Hepatocyte (in vitro differentiated cells): ENCODE measurements at places on chromosomes 3 and 15. TPM values are rescaled to one million over a fixed set of nuclear protein-coding genes. Genes with fewer than 3 reads are reported as not detected.

Gene ASB7
- total RNA-seq: 13.7 and 17.5 TPM in 2 replicates

Gene PPP2R3A
- 20.2 and 22.0 TPM in 2 replicates for total RNA-seq

Gene SLC28A2
- 1.5 and 1.8 TPM in 2 replicates for total RNA-seq

Gene CSPG5
- 0.44 and 0.47 TPM in 2 replicates for total RNA-seq

Gene AMIGO3
- total RNA-seq: 0.57 and 0.76 TPM in 2 replicates

Gene PXYLP1
- total RNA-seq: 25.8 and 29.2 TPM in 2 replicates

Gene CASR
- 0.32 and 0.37 TPM in 2 replicates for total RNA-seq

Gene ALG1L2
- total RNA-seq: not detected in 2 replicates

Gene FAM227B
- total RNA-seq: 4.5 and 6.1 TPM in 2 replicates

Gene SCN11A
- total RNA-seq: 3.7 and 3.9 TPM in 2 replicates

Gene LTK
- total RNA-seq: 0.83 and 1.6 TPM in 2 replicates

Gene CAPN3
- total RNA-seq: 15.6 and 21.1 TPM in 2 replicates

Gene TGM5
- total RNA-seq: not detected in 2 replicates

Gene KY
- total RNA-seq: 0.76 and 1.6 TPM in 2 replicates

Gene COL7A1
- total RNA-seq: 5.7 and 17.4 TPM in 2 replicates

Gene THBS1
- total RNA-seq: 191 and 220 TPM in 2 replicates

Gene SLC51A
- 3.9 and 6.3 TPM in 2 replicates for total RNA-seq

Gene LACTB
- 19.6 and 31.0 TPM in 2 replicates for total RNA-seq

Gene FBXO40
- not detected in 2 replicates for total RNA-seq

Gene GOLGA6B
- total RNA-seq: 0.08 TPM in 1 of 2 replicates, not detected in the other

Gene EXD1
- not detected in 2 replicates for total RNA-seq

Gene UNC13C
- 10.3 and 10.9 TPM in 2 replicates for total RNA-seq

Gene TBC1D5
- total RNA-seq: 64.2 and 68.3 TPM in 2 replicates

Gene CP
- 22.3 and 26.4 TPM in 2 replicates for total RNA-seq
